ENCODE measurements at places on chromosomes 2 and 18.

- DNase-seq = no peak
Measured at GRCh38 chr2:218805627-218806026, 23.7 kb downstream of the CYP27A1 start.

GRCh38 chr18:27582760-27583412 is 397.8 kb upstream of the CHST9 start:
- no peak for DNase-seq

- no peak for DNase-seq
Measured at GRCh38 chr2:216220976-216221375, 111.8 kb downstream of the XRCC5 start.

DNA sequence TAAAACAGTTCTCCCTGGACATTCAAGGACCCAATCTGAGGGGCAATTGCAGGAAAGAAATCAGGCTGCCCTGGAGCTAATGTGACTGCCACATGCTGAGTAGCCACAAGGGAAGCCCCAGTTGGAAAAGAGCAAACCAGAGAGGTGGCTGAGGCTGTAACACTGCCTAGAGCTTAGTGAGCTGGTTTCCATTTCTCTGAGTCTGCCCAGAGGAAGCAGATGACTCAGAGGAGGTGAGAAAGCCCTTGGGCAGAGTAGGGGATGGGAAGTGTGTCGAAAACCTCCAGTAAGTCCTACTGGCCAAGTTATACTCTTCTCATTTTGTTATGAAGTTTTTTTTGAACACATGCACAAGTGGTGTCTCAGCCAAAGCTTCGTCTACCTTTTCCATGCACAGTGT is 753.0 kb downstream of the CNTNAP5 start:
- DNase-seq = no peak

DNA sequence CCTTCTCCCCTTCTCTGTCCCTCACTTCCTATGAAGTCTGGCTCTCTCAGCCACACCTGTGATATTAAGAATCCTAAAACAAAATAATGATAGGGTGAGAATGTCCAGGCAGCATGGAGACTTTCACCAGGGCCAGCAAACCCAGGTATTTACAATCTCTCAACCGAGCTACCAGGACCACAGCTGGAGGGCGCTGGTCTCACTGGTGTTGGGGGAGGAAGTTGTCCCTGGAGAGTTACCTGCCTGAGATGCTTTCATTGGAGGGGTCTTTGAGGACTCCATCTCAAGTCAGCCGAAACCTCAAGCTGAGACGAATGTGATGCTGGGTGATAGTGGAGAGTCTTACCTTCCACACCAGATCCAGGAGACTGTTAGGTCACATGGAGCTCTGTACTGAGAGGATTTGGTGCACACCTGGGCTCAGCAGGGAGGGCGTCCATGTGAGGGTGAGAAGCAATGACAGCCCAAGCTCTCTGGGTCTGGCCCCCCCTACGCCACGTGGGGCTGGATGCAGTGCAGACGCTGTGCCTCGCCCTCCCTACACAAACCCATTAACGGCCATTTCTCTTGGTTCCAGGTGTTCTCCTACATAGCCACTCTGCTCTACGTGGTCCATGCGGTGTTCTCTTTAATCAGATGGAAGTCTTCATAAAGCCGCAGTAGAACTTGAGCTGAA is 27.4 kb downstream of the MAL start:
- no peak for DNase-seq

- DNase-seq = no peak
Measured at GRCh38 chr2:219578811-219579613, 6.9 kb downstream of the INHA start.

Measured in stimulated activated CD4-positive, alpha-beta T cell treated with anti-CD3 and anti-CD28 coated beads, Interleukin-2, amount 100 ng/mL, for 48 hours (primary cell).